Type B pancreatic cell (in vitro differentiated cells): ENCODE measurements at places on chromosomes 16 and 17.

DNA sequence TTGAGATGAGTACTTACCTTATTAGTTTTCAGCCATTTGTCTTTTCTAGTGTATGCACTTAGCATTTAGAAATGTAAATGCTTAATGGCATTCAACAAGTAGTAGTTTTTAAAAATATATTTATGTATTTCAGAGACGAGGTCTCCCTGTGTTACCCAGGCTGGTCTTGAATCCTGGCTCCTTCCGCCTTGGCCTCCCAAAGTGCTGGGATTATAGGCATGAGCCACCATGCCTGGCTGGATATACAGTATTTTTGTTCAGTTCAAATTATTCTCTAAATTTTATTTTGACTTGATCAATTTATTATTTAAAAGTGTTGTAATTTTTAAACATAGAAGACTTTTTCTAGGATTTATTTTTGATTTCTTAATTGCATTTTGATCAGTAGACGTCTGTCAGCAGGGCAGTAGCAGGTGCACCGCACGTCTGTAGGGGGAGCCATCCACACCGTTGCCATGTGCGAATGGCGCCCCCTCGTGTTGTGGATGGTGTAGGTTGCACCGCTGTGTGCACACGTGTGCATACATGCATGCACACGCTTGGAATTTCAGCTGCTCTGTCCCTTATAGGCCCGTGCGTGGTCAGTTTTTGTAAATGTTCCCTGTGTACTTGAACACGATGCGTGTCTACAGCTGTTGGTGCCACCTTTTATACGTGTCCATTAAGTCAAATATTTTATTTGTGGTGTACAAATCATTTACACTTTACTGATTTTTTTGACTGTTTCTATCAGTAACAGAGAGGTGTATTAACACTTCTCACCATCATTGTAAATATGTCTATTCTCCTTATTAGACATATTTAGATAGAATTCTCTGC is 30.6 kb downstream of the RPTOR start:
- peak; percentile 87 for DNase-seq

DNA sequence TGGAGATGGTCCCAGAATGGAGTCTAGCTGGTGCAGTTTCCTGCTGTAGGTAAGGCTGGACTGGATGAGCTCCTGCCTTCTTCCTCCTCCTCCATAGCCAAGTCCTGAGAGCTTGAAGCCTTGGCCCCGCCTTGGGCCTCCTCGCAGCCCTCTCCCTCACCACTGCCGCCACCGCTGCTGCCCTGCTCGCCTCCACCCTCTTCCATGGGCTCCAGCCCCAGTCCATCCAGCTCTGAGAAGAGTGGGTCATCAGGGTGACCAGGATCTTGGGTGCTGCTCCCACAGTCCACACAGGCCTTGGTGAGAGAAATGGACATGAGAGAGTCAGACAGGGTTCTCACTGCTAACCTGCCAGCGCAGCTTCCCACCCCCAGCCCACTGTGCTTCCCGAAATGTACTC is 11.2 kb downstream of the PER1 start:
- DNase-seq = no peak

- no peak for DNase-seq
Observed at GRCh38 chr17:17416007-17416399, 60.8 kb upstream of the MED9 start.

- DNase-seq = no peak
Observed at GRCh38 chr17:6701719-6702118, 11.4 kb downstream of the SLC13A5 start.

- no peak for DNase-seq
Observed at GRCh38 chr17:1970843-1971384, 54.2 kb downstream of the RTN4RL1 start.

DNA sequence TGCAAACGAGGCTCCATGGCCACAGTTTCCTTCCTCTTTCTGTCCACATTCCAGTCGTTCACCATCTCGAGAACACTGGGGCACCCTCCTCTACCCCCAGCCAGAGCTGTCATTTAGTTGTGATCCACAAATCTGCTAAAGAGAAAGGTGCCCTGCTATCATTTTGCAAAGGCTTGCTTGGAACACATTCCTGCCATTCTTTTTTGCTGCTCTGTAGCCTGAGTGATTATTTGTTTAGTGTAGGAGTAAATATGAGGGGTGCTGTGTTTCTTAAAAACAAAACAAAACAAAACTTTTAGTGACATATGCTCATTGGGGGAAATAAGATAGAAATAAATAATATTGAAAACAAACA is 166.7 kb downstream of the PRKCA start:
- DNase-seq = no peak

DNA sequence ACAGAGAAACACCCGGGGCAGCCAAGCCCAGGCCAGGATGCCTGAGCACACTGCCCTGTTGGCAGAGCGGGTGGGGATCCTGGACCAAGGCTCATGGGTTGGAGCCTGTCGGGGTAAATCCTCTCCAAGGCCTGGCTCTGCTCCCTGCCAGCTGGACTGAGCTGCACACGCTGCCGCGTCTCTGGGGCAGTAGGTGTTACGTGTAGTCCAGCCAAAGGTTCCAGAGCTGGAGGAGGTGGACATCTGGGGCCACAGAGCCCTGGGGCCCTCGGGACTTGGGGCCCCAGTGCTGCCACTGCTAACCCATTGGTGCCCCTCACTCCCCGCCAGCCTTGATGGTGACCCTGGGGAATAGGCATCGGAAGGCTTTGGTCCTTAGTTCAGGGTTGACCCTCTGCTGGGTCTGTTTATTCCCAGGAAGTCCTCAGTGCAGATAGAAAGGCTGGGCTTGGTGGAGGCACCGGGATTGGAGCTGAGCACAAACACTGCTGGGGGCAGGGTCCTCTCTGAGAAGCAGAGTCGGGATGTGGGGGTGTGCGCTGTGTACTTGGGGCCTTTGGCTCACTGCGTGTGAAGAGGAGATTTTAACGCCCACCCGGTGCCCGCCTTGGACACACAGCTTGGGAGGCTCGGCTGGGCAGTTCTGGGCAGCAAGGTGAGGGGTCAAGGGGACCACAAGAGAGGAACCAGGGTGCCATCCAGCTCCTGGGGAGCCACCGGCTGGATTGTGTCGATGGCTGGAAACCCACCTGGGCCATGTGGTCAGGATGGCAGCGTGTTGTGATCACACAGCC is 16.3 kb upstream of the CBX4 start:
- no peak for DNase-seq

DNA sequence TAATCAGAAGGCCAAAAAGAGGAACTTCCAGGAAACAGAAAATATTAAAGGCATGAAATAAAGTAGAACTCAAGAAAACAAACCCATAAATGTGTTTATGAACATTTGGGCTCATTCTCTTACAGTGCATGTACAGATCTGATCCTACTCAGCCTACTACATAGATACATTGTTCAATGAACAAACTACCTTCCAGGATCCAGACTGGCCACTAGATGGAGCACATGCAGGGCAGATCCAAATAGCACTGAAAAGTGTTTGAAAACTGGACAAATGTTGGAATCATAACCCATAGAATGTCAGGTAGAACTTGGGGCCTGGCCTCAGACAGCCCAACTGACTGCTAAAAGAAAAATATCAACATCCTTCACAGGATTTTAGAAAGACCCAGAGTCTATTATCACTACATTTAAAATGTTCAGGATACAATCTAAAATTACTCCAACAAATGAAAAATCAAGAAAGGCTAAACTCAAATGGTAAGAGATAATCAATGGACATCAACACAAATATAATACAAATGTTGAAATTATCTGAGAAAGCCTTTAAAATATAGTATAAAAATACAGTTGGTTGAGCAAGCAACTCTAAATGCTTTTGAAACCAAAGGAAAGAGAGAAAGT is 122.4 kb upstream of the NUDT7 start:
- DNase-seq = no peak

DNA sequence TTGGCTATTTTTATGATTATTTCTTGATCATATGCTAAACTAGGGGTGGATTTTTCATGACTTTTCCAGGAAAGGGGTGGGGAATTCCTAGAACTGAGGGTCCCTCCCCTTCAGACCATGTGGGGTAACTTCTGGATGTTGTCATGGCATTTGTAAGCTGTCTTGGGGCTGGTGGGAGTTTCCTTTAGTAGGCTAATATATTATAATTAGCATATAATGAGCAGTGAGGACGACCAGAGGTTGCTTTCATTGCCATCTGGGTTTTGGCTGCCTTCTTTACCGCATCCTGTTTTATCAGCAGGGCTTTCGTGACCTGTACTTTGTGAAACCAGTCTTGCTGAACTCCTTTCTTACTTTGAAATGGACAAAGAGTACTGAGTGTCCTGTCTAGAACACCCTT is 40.4 kb upstream of the ABCA5 start:
- DNase-seq = no peak

- no peak for DNase-seq
Observed at GRCh38 chr17:41917679-41918313, 955 bp downstream of the ACLY start.

DNA sequence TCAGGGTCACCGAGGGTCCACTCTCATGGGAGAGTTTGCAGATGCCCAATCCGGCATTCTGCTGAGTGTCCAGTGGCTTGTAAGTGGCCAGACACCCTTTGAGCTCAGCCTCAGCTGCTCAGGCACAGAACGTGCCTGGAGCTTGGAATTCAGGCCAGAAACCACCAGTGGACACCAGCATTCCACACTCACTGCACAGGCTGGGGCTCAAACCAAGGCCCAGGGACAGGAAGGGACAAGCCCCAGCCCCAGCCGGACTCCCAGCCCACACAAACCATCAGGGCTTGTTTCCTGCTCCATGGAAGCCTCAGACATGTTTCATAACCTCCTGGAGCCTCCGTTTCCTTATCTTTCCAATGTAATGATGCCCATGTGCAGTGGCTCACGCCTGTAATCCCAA is 5.0 kb upstream of the NPRL3 start:
- no peak for DNase-seq

DNA sequence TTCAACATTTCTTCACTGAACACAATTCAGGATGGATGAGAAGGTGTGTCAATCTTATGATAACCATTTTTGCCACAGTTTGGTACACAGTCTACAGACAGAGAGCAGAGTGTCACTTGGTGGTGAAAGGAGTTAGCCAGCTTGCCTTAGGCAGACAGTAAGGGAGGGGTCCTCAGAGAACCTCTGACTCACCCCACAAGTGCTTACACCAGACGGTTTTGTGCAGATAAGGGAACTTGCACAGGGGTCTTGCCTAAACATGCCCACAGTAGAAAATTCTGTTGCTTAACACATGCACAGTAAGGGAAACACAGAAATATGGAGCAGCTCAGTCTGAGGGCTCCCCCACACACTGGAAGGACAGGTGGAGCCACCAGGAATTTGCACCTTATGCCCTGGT is 204.5 kb upstream of the CDH8 start:
- no peak for DNase-seq

GRCh38 chr17:12627177-12627629 is 38.5 kb upstream of the MYOCD start:
- DNase-seq = no peak

DNA sequence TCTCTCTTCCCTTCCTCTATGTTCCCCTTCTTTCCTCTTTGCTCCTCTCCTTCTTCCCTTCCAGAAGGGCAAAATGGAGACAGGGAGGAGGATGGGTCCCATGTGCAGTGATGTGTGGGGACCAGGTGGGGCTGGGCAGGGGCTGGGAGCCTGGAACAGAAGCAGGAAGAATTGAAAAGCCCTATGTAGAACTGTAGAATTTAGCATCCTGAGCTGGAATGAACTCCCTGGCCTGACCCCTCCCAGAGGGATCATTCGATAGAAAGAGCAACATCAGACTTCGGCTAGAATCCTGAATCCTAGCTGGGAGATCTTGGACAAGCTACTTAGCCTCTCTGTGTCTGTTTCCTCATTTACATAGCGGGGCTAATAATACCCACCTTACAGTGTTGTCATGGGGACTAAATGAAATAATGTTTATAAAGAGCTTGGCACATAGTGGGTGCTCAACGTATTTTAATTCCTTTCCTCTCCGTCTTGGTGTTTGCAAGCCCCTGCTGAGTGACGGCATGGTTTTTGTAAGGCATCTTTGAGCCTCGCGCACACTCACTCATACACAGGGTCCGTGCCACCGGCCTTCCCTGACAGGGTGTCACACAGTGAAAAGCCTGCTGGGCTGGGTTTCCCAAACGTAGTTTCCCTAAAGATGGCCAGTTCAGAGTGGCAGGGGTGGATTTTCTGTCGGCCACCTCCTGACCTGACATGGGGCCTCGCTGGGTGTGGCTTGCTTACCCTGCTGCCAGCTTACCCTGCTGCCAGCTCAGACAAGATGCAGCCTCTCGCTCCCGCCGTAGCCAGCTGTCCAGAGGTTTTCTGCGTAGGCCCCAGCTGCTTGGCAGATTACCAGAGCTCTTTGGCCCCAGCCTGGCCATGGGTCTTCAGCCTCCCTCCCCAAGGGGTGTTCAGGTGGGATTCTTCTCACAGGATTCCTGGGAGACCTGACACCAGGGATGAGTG is 6.1 kb upstream of the ARHGAP23 start:
- no peak for DNase-seq

DNA sequence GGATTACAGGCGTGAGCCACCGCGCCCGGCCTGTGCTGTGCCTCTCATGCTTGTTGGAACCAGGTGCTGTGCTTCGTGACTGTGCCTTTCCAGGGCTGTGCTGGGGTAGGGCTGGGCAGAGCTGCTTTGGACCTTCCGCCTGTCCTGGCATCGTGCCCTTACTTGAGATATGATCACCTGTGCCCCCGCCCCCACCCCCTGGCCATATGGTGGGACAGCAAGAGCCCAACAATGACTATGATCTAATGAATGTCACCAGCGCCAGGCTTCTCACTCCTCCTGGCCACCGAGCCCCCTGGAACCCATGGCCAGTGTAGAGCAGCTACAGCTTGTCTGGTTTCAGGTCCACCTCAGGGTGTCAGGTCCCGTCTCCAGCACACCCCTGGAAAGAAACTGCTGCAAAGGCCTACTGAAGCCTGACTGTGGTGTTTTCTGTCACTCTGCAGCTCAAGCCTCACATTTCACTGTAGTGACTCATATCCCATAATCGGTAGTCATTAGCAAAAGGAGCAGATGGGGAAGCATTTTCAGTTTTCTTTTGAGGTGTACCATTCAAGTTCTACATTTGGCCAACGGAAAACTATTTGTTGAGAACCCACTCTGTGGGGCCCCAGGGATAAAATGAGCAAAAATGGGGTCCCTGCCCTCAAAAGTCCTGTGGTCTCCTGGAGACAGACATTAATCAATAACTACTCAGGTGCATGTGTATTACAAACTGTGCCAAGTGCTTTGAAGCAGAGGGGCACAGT is 22.1 kb downstream of the FCSK start:
- DNase-seq = no peak

DNA sequence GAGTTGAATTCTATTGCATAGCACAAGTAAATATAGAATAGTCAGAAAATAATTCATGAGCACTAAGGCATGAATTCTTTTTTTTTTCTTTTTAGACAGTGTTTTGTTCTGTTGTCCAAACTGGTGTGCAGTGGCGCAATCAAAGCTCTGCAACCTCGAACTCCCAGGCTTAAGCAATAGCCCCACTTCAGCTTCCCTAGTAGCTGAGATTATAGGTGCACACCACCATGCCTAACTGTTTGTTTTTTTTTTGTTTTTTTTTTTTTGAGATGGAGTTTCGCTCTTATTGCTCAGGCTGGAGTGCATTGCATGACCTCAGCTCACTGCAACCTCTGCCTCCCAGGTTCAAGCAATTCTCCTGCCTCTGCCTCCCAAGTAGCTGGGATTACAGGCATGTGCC is 16.6 kb downstream of the TUBD1 start:
- no peak for DNase-seq
